ENCODE measurements at places on chromosomes 6 and 20.

DNA sequence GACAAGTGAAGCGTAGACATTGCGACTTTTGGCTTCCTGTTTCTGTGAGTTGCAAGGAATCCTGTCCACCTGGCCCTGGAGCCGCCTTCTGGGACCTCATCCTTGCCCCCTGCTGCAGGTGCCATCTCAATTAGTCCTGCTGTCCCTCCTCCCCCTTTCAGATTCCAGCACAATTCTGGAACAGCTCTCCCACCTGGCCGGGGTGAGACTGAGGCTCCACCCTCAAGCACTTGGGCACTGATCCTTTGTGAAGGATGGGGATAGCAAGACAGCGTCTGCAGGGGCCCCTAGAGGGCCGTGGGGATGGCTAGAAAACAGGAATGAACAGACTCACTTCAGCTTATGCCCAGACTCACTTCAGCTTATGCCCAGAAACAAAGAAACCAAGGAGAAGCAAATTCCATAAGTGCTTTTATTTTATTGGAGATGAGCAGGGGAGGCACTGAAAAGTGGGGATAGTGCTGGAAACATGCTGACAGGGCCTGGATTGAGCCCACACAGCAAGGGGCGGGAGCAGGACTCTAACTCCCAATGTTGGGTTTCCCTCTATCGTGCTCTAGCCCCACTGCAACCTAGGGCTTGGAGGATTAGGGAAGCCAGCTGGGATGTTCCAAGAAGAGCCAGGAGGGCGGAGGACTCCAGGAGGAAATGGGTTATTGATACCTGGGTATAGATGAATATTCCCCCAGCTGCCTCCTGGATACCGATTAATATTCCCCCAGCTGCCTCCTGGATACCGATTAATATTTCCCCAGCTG is 1.4 kb downstream of the C6orf15 start:
- DNase-seq, result no peak

- DNase-seq, result no peak
These were observed 72.6 kb downstream of the TAF4 start for GRCh38 chr20:61993058-61993457.

- no peak for DNase-seq
These were observed 139.0 kb downstream of the EYA2 start for GRCh38 chr20:47033665-47034064.

GRCh38 chr6:40611912-40612311 is 24.7 kb upstream of the LRFN2 start:
- no peak for DNase-seq

DNA sequence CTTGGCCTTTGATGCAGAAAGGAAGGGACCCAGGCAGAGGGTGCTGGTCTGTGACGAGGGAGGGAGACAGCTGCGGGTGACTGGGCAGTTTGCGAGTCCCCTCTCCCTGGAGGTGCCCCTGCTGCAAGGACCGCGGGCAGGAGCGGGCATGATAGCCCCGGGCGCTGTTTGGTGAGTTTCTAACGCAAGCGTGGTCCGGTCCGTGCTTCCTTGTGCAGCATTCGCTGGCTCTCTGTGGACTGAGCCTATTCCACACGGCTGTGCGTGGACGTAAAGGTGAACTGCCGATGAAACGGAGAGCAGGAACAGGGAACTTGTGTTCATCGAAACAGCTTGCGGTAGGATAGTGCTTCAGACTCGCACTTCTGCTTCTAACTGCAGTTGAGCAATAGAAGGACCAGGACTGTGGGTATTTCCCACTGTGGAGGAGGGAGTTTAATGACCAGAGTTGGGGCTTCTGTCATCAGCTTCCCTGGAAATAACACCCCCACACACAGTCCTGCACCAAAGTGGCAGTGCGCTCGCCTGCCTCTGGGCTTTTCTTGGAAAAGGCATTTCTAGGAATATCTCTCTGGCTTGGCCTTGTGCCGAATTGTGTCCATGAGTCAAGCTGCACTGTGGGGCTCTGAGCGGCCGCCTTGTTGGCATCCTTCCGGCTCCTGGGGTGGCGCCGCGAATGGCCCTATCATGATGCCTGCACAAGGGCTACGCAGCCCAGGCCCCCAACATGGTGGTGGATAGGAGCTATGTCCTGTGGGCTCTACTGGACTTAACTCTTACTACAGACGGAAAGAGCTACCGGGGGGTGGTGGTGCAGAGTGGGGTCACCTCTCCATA is 48.9 kb downstream of the DUSP22 start:
- no peak for DNase-seq

DNA sequence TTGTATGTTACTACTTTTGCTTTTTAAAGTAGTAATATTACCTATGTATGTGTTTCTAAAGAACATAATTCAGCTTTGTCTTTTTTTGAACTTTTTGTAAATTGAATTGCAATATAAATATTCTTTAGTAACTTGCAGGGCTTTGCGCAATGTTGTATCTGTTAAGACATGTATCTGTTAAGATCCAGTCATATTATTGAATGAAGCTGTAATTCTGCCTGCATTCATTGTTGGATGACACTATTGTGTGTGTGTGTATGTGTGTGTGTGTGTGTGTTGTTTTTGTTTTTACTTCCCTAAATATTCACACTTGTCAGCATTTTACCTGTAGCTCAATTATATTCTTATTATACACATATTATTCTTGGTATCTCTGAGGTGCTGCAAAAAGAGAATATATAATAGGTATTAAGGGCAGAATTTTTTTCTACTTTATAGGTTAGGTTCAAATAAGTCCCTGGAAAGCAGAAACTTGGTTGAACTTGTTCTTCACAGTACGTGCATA is 164.0 kb downstream of the MEI4 start:
- no peak for DNase-seq

- DNase-seq, result no peak
These were observed 259.1 kb downstream of the ZFAND3 start for GRCh38 chr6:38078671-38079070.

DNA sequence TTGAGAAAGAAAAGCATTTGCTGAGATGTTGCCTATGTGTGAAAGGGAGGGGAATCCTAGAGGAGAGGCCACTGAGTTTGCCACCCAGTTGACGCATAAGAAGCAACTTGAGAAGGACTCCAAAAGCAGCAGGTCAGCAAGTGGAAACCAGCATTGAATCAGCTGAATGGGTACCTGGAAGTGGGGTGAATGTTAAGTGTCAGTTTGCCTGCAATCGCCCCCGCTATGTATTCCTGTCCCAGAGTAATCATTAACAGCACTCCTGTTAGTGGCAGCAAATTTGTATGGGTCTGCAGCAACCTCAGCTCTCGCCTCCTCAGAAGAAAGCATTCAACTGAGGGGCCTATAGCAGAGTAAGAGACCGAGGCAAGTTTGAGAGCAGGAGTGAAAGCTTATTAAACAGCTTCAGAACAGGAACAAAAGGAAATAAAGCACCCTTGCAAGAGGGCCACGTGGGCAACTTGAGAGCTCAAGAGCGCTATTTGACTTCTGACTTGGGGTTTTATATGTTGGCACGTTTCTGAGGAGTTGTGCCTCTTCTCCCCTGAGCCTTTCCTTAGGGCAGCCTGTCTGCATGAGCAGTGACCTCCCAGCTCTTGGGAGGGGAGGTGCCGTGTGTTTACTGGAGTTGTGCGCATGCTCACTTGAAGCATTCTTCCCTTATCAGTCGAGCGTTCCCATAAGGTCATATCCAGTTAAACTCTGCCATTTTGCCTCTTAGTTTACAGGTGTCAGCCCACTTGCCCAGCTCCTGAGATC is 122.6 kb upstream of the PHACTR1 start:
- no peak for DNase-seq

GRCh38 chr6:159726255-159726917 is 920 bp upstream of the WTAP start:
- DNase-seq, result no peak

All from CD8-positive, alpha-beta T cell (primary cell).